HEK293T (cell line): ENCODE measurements at places on chromosomes 4 and X.

- no peak for DNase-seq
These were observed 97.3 kb upstream of the ATP6AP2 start for GRCh38 chrX:40483502-40483901.

DNA sequence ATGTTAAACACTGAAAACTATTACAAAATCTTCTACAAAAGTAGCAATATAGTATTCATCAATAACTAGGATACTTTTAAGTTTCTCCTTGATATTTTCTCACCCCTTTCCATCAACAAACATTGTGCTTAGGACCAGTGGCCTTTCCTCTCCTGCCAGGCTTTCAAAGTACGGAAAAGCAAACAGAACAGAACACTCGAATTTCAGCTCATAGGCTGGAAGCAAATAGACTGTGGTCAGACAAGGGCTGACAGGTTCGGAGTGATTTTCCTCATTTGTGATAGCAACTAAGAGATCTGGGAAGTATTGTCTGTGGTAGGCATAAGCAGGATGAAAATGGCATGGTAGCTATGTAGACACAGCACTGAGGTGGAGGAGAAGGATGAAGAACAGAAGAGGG lies 68.6 kb upstream of the SORBS2 start:
- no peak for DNase-seq

DNA sequence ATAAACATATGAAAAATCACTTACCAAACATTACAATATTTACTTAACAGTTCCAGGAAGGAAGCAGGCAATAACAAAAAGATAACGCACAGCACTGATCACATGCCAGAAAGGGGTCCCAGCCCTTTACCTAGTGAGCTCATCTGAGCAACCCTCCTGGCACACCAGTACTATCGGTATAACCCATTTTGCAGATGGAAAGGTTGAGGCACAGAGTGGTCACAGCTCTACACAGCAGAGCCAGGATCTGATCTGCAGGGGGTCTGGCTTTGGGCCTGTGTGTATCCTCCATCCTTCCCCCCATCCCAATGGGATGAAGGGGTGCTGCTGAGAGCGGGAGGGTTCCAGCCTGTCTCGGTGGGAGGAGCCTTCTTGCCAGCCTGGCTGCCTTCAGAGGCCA lies 5.0 kb downstream of the NSG1 start:
- DNase-seq = no peak

- DNase-seq = no peak
These were observed 42.4 kb downstream of the EVC start for GRCh38 chr4:5753366-5753765.

DNA sequence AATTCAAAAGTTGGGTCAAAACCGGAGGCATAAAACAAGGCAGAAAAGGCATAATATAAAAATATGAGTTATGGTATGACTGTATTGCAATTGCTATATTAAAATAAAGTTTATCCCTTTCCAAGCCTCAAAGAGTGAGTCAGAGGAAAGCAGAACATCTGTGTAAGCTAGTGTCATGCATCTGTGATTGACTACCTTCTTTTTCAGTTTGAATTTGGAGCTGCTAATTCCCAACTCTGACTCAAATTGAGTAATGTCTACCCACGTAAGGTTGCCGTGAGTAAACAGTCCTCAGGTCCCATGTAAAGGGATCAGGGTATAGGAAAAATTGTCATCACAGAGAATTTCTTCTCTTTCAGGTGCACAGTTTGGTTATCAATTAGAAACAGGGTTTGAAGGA lies 6.5 kb upstream of the SLITRK4 start:
- no peak for DNase-seq

- DNase-seq = no peak
These were observed 51.7 kb downstream of the SLC7A11 start for GRCh38 chr4:138190452-138190858.

DNA sequence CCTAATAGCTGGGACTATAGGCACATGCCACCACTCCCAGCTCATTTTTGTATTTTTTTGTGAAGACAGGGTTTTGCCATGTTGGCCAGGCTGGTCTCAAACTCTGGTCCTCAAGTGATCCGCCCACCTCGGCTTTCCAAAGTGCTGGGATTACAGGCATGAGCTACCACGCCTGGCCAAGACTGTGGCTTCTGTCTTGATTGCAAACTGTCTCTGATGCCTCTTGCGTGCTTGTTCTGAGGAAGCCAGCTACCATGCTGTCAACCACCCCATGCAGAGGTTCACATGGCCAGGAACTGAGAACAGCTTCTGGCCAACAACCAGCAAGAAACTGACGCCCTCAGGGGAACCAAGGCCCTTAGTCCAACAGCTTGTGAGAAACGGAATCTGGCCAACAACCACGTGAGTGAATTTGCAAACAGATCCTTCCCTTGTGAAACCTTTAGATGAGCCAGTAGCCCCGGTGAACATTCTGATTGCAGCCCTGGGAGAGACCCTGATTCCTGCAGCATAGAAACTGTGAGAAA lies 71.2 kb downstream of the SUPT20HL2 start:
- no peak for DNase-seq

- DNase-seq = no peak
These were observed 2.0 kb downstream of the NUDT11 start for GRCh38 chrX:51494409-51494808.

DNA sequence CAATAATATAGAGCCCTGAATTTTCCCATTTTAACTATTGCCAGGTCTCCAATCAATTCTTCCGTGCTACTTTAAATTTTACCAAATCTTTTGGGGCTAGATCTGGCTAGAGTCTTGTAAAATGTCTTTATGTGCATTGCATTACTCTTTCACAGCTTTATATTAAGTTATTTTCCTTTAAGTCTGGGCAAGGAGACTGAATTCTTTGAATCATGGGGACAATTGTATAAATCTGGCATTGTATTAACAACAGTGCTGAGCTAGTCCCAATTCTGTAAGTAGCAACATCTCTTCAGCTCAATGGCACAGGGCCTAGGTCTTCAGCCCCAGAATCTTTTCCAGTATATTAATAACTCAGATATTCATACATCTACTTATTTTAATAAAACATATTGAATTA lies 1080.4 kb upstream of the INTU start:
- no peak for DNase-seq

- DNase-seq = no peak
These were observed 13.6 kb upstream of the NAT8L start for GRCh38 chr4:2045518-2045951.

GRCh38 chr4:188783175-188783574 lies 643.9 kb downstream of the TRIML1 start:
- no peak for DNase-seq

DNA sequence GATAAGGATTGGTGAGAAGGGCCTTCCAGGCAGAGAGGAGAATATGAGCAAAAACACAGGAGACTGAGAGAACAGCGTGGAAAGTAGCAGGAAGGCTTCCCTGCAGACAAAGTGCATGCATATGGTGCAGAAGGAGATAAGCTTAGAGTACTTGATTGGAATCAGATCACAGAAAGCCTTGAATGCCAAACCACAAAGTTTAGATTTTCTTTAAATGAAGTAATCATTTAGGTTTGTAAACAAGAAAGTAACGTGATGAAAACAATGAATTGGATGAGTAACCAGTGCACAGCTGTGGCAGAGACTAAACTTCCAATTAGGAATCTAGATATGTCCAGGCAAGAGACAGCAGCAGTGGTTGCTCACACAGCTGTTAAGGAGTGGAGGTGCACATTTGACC lies 83.8 kb upstream of the C1QTNF7 start:
- no peak for DNase-seq

DNA sequence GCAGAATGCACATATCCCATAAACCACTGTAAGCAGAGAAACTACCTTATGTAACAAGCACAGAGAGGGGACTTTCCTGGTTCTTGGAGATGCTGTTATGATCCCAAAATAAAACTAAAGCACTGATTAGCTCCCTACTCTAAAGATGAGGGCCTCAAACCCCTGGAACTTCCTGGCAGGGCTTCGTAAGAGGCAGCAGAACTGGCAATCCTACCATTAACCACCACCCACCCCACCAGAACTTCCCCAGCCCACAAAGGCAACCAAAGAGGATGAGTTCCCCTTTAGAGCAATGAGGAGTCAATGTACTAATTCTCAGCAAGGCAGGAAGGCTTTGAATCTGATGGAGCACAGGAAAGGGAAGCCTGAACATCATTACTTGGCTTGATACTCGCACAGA lies 436.5 kb upstream of the FRG1 start:
- no peak for DNase-seq

- no peak for DNase-seq
These were observed 12.4 kb downstream of the DDX53 start for GRCh38 chrX:23012162-23012561.

GRCh38 chrX:136204571-136204970 lies 46.6 kb downstream of the MAP7D3 start:
- no peak for DNase-seq

DNA sequence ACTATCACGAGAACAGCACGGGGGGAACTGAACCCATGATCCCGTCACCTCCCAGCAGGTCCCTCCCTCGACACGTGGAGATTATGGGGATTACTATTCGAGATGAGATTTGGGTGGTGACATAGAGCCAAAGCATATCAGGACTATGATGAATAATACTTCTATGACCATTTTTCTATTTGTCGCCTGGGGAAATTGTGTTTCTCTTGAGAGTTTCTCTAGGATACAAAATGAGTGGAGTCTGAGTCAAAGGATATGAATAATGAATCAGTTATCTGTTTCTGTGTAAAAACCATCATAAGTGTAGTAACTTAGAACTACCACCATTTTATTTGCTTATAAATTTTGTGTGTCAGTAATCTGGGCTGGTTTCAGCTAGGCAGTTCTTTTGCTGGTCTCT lies 533.0 kb upstream of the ARX start:
- DNase-seq = no peak

DNA sequence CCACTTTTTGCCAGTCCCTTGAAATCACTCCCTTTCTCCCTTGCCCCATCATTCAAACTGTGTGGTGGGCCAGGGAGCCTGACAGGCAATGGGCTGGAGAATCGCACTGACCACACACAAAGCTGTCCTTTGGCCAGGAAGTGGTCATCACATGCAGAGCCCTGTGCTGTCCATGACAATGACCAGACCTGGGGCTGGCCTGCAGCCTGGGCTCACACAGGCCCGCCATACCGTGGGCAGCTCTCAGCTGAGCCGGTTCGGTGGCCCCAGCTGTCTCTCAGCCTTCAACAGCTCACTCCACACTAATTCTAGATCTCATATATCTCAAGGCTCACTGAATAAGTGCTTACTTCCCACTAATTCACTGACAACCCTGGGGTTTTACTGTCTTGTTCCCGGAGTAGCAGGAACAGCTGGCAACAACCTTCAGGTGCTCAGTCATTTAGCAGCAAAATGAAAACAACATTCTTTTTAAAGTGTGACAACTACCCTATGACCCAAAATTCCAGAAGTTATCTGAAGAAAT lies 48.0 kb downstream of the USP46 start:
- no peak for DNase-seq
